CD4-positive, alpha-beta T cell treated with Interferon gamma for 1 hour (primary cell): ENCODE measurements at places on chromosomes 3 and 15.

GRCh38 chr3:11381141-11381540 is 108.9 kb downstream of the ATG7 start:
- no peak for DNase-seq

DNA sequence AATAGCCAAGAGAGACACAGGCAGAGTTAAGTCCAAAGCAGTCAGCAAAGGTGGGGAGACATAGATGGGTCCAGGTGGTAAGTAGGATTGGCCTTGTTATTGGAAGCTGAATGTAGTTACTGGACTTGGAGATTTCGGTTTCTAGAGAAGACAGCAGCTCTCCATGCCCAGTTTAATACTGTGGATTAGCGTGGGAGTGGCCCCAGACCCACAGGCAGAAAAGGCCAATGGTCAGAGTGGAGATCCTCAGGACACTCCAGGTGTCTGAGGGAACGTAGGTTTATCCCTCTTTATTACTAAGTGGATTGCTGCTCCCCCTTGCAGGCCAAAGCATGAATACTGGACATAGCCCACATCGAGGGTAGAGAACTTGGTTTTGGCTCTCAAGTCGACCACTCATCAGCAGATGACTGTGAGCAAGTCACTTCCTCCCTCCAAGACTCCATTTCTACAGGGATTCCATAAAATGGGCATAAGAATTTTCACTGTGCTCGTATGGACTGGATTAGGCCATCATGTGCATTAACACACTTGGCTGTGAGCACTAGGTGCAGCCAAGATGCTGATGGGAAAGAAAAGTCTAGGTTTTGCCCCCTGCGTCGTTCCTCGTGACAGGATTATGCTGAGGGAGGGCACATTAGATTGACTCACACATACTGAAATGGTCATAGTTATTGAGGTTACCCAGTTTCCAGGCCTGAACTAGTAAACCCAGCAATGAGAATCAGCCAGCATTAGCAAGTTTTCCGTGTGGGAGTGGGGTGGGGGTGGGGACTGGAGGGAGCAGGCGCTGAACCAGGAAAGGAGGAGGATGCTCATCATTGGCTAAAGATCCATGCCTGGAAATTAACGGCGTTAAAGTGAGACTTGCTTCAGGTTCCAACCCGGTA is 225.2 kb upstream of the TPRG1 start:
- DNase-seq: no peak

DNA sequence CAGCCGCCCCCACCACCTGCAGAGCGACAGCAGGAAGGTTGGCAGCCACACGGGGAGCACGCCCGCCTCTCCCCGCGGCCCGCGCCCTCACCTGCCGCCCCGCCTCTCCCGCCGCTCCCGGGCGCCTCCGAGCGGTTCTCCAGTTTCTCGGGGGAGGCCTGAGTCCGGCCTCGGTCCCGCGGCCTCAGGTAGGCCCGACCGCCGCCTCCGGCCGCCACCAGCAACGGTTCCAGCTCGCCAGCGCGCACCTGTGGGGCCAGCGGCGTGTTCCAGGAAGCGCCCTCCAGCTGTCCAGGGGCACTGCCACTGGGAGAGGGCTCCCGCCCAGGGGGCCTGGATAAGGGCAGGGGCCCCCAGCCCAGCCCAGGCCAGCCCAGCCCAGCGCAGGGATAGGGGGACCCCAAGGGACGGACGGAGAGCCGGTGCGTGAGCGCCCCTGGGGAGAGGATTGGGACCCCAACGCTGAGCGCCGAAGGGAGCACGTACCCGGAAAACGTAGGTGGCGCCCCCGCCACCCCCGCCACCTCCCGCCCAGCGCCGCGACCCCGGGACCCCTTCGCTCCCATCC is 2.2 kb downstream of the LTK start:
- DNase-seq: no peak

DNA sequence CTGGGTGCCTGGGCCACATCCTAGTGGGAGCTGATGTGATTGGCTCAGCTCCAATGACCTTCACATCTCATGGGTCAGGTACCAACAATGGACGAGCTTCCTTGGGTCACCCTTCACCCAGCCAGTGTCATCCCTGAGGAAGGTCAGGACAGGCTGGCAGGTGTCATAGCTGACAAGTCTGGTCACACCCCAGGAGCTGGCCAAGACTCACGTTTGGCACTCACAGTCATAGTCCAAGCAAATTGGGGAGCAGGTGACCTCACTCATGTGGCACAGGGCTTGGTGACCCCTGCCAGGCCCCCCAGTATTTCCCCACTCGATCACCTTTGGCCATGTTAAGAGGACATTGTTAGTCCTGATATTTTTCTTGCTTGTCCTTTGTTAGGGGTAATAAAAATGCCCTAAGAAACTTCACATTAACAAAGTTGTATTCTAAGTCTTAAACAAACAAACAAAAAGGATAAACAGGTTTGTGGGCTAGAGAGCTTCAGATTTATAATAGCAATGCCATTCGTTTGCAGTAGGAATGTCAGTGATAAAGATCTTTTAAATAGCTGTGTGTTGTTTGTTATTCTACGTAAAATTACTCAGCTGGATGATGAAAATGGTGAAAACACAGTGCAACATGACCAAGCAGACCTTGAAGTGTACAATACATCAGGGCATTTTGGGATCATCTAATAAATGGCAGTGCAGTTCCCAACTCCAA is 79.5 kb upstream of the POMGNT2 start:
- no peak for DNase-seq

DNA sequence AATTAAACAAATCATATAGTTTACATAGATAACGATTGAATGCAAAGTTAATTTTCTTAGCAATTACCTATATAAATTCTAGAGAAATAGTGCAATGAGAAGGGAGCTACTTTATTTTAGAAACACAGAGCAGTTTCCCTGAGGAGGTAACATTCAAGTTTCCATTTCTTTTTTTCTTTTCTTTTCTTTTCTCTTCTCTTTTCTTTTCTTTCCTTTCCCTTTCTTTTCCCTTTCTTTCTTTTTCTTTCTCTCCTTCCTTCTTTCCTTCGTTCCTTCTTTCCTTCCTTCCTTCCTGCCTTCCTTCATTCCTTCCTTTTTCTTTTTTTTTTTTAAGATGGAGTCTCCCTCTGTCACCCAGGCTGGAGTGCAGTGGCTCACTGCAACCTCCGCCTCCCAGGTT is 417.3 kb downstream of the NLGN1 start:
- no peak for DNase-seq

DNA sequence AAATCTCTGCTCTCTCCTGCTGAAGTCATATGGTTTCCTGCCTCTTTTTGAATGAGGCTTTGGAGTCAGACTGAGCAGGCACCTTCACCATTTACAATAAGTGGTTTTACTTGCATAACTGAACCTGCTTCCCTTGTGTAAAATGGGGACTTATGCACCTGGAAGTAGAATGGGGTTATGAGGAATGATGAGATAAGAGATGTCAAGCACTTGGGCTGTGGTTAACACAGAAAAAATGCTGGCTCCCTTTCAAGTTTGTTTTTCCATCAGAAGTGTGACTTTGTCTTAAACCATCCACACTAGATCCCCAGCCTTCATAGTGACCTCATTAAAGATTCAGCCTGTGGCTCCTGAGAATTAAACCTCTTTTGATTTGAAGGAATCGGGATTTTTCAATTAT is 5.2 kb downstream of the EXOSC7 start:
- no peak for DNase-seq

DNA sequence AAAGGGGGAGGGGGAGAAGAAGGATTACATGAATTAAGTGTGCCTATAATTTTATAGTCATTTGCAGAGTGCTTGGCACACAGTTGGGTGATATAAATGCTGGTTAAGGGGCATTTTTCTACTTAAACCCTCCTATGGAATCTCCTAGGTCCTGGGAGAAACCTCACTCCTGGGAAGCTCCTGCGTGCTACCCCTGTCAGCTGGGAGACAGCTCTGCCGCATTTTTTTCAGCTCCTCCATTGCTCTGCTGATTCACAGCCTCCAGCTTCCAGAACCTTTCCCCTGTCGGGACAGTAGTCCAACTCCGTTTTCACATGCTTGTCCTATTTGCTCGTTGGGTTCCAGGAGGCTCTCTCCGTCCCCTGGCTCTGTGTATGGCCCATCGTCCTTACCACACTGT is 59.2 kb downstream of the CHRD start:
- no peak for DNase-seq
